ENCODE measurements at places on chromosomes 11 and 22.

DNA sequence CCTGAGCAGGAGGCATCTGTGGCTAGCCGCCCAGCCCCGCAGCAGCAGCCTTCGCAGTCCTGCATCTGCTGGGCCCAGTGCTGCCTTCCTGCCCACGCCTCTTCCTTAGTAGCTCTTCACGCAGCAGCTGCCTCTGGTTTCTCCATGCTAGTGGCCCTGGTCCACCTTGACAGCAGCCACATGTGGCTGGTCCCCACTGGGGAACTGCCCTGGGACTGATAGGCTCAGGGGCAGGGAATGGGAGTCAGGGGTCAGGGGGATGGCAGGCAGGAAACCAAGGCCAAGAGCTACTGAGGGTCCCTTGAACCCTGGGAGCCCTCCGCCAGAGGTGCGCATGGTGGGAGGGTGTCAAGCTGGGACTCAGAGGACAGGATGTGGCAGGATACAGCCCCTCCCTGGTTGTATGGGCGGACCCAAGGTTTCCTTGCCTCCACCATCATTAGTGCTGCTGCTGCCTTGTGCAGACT, 99.4 kb upstream of the PITPNB start:
- DNase-seq: no peak

DNA sequence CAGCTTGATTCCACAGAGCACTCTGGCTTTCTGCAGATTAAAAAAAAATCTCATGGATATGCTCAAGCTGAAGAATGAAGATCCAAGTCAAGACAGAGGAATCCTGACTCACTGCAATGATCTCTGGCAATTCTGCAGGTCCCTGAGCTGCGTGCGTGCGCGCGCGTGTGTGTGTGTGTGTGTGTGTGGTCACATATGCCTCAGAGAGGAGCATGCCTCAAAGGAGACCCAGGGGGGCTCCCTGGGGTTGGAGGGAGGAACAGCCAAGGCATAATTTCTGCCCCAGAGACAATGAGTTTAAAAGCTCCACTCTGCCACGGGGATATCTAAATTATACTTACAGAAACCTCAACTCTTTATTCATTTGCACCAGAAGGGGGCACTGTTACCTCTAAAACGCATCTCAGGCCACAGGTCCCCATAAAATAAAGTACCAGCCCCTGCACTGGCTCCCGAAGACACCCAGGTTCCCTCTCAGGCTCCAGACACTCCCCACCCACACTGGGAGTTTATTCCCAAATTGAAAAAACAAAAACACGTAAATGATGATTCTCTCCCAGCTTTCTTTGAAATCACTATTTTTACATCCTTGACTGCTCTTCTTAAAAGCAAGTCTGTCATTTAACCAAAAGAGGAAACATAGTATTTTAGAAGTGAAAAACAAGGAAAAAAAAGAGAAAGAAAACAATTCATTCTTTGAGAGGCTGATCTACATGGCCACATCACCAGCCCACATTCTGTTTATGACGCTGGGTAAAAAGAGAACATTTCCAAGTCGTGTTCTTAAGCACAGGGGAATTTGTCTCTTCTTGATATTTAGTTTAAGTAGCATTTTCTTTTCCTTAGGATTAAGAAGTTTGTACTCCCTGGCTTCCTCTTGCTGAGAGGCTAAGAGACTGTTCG, 401.0 kb downstream of the LARGE1 start:
- peak; percentile 64 for DNase-seq

- no peak for DNase-seq
Measured at GRCh38 chr22:34993548-34993947, 72.4 kb upstream of the ISX start.

DNA sequence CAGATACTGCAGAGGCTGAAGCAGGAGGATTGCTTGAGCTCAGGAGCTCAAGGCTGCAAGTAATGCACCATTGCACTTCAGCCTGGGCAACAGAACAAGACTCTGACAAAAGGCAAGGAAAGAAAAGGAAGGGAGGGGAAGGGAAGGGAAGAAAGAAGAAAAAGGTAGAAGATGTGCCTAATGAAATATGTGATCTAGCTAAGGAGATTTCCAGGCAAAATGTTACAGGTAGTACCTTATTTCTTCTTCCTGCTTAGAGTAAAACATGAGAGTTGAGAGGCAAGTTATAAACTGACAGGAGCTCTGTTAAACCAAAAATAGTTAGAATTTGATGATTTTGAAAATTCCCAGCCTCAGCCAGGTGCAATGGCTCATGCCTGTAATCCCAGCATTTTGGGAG, 4.7 kb upstream of the PELI3 start:
- DNase-seq: no peak

DNA sequence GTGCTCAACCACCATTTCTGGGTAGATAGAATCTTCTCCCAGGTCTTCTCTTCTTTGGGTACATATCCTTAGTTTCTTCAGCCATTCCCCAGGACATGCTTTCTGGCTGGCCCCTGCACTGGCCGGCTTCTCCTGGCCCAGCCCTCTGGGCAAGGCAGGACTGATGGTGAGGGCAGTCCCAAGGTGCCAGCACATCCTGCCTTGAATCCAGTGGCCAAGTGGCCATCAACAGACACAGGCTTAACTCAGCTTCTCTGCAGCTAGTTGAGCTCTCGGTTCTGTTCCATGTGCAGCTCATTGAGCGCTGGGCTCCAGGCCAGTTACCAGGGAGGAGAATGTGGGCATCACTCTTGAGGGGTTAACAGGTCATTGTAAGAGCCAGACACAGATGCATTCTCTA, 17.6 kb downstream of the SMIM38 start:
- no peak for DNase-seq

DNA sequence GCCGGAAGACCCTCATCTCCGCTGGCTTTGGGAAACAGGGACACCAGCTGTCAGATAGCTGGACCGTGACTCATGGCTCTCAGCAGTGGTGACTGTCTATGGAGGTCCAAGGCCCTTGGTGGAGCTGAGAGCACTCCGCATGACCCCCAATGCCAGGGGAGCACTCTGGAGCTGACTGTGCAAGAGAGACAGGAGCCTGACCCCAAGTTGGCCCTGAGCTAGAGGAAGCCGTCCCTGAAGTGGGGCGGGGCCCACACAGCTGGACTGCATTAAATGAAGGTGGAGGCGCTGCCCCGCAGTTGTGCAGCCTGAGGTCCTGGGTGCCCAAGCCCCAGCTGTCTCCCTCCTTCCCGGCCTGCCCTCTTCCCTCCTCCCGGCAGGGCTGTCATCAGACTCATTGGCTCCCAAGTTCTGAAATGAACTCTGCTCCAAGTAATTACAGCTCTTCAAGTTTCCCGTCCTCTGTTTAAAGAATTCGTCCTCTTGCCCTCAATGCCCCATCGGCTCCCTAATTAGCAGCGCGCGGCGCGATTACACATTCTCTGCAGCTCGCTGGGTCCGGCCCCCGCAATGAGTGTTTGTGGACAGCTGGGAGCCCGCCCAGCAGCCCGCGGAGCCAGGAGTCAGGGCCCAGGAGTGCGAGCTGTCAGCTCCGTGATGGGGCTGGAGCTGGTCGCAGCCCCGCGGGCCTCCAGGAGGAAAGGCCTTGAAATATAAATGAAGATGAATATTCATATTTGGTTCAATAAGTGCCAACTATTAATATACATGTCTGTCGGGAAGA, 93.2 kb upstream of the LMO1 start:
- DNase-seq: no peak

DNA sequence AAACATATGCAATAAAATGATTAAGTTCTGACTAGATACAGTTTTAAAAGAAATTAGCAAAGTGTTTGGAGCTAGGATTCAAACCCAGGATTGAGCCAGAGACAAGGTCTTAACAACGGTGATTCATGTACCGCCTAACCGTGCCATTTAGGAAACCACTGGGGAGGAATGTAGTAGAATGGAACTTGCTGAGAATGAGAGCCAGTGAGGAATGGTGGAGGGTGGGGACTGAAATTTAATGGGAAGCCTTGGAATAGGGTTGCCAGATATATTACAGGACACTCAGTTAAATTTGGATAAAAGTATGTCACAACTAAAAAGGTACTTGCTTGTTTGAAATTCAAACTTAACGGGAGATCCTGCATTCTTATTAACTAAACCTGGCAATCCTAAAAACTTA, 30.4 kb upstream of the TMEM86A start:
- no peak for DNase-seq

GRCh38 chr22:44410451-44410991, 87.5 kb downstream of the RTL6 start:
- DNase-seq: no peak

DNA sequence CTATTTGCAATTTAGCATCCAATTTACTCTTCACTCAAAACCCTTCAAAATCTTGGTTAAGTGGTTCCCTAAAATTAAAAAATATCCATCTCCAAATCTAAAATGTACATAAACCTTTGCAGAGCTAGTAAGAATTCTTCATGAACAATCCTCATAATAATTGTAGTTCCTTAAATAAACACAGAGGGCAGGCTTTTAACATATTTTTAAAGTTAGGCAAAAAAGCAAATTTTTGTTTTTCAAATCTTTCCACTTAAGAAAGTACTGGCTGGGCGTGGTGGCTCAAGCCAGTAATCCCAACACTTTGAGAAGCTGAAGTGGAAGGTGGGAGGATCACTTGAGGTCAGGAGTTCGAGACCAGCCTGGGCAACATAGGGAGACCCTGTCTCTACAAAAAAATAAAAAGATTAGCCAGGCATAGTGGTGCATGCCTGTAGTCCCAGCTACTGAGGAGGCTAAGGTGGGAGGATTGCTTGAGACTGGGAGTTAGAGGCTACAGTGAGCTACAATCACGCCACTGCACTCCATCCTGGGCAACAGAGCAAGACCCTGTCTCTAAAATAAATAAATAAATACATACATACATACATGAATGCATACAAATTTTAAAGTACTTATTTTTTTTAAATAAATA, 25.1 kb upstream of the PLAAT3 start:
- DNase-seq: no peak

DNA sequence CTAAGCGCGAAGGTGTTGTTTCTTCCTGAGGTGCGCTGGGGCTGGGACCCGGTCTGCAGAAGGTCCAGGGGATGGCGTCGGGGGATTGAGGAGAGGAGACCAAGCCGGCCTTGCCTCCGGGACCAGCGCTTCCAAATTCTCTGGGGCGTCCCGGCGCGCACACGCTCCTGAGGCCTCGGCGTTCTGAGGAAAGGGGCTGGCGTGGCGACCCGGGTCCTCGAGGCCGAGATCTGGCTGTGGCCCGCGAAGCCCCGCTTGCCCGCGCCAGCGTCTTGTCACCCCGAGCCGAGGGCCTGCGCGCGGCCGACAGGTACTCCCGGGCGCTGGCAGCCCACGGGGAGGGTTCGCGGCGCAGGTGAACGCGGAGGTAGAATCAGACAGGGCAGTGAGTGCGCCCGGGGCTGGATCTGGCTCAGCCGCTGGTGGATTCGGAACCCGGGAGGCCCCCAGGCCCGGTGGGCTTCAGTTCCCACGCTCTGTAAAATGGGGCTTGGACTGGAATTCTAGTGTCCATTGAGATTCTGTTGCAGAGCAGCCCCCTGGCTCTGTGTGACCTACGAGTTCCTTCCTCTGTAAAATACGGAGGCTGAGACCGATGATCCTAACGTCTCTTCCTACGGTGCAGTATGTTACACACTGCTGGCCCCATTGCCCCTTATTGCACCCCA, 14.7 kb downstream of the SSH3 start:
- DNase-seq: no peak

DNA sequence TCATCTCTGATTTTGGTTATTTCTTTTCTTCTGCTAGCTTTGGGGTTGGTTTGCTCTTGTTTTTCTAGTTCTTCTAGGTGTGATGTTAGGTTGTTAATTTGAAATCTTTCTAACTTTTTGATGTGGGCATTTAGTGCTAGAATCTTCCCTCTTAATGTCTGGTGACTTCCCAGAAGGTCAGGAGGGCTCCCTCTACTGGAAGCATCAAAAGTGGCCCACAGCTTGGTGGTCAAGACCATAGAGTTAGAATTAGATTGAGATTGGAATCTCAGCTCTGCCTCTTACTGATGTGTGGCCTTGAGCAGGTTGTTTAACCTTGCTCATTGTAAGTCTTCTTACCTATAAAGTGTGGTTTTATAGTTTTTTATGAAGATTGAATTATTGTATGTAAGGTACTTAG, 99.3 kb downstream of the FDX1 start:
- no peak for DNase-seq

GRCh38 chr22:49482811-49483210, 344.9 kb downstream of the BRD1 start:
- DNase-seq: no peak

- peak; percentile 63 for DNase-seq
Measured at GRCh38 chr11:61869708-61870451, 21.5 kb downstream of the FADS3 start.

GRCh38 chr11:132501356-132501755, 1030.9 kb downstream of the OPCML start:
- DNase-seq: no peak

DNA sequence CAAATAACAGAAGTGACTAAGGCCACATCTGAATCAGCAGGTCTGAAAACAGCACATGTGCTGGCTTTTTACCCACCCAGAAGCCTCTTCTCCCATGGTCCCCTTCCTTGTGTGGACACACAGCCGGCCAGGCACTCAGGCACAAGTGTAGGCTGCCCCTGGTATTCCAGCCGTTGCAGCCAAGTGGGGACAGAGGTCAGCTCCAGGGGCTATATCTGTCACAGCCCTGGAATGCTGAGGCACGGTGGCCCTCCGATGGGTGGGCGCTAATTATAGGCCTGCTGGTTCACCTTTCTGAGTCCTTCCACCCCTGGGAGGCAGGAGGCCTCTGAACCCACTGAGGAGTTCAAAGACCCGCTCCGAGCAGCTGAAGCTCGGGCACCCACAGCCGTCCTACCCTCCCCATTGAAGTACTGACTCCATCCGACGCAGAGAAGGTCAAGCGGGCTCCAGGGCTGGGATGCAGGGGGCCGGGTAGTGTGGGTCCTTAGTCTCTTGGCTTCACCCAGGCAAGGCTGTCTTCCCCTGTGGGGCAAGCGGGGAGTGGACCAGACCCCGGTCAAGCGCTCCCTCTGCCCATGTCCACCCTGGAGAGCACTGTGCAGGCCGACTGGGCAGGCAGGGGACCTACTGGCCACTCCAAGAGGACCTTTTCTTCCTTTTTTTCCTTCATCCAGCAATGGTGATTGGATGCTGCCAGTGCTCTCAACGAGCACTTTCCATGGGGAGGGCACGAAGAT, 14.3 kb downstream of the FGF3 start:
- no peak for DNase-seq

DNA sequence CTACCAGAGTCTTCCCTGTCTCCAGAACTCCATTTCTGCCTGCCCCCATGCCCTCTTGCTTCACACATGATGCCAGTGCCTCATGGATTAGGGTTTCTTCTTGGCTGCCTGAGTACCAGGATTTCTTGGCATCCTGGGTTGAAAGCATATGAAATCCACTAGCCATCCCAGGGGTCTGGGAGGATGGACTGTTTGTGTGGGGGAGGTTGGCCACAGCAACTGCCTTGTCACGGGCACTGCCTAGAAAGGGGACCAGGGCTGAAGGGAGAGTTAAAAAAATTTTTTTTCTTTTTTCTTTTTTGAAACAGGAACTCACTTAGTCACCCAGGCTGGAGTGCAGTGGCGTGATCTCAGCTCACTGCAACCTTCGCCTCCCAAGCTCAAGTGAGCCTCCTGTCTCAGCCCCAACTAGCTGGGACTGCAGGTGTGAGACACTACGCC, 4.2 kb downstream of the USP35 start:
- no peak for DNase-seq
